Anterior cingulate cortex (tissue), 58 donors: ENCODE measurements at places on chromosomes 11 and 22.
A peak's percentile ranks its signal among the peaks of the same experiment; 100 is the strongest.

GRCh38 chr11:104705490-104706190 is 192.6 kb downstream of the CASP12 start:
- DNase-seq = no peak

DNA sequence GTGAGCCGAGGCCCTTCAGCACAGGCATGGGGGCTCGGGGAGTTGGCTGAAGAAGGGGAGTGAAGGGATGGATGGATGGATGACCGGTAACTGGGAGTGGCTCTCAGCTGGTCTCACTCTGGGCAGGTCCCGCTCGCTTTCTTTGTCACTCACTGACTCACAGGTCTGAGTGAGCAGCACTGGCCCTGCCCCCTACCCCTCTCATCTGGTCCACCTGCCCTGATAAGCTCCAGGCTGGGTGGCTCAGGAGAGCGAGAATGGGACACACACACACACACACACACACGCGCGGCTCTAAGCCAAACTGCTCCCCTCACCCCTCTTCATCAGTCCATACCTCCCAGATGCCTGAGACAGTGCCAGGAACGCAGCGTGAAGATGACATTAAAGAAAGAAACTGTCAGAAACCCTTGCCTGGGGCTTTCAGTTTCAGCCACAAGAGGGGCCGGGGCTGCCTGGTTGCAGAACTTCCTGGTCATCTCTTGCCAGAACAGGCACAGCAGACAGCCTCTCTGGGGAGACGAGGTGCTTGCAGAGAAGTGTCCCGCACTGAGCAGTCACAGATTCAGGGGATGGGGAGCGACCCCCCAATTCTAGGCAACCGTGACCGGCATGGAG is 16.5 kb upstream of the SHISAL1 start:
- DNase-seq = no peak

DNA sequence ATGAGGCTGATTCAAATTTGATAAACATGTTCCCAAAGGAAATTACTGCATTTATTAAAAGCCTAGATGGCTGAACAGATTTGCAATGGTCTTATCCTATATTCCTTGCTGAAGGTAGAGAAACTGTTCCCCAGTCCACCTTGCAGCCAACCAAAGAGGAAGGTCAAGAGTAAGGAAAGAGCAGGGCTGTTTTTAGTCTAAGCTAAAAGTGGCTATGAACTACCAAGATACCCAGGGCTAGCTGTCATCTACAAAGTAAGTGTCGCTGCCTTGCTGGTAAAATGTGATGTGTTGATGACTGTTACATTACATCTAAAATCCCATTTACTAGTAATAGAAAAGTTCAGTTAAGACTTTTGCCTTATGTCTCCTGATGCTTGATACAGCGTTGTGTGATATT is 290.1 kb upstream of the MPPED2 start:
- no peak for DNase-seq

DNA sequence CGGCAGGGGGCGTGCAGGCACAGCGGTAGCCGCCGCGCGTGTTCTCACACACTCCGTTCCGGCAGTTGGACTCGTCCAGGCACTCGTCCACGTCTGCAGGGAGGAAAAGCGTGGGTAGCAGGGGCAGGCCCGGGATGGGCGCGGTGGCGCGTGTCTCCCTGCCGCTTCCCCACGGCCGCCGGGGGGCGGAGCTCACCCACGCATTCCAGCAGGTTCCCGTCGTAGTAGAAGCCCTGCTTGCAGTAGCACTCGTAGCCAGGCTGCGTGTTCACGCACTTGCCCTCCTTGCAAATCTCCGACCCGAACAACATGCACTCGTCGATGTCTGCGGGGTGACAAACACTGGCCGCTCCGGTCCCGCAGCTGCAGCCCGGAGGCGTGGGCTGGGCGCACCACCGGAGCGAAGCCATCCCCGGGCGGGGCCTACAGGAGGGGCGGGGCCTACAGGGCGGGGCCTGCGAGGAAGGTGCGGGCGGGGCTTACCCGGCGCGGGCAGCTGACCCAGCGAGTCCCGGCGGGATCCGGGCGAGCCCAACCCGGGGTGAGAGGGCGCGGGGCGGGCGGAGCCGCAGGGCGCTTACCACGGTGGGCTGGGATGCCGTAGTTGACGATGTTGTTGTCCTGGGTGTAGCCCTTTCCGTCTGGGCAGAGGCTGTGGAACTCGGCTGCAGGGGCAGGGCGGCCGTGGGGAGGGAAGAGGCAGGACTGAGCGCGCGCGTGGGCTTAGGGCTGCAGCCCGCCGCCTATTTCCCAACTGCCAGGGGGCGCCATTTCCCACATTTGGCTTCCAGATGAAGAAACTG is 15.6 kb downstream of the SCYL1 start:
- peak; percentile 95 for DNase-seq

DNA sequence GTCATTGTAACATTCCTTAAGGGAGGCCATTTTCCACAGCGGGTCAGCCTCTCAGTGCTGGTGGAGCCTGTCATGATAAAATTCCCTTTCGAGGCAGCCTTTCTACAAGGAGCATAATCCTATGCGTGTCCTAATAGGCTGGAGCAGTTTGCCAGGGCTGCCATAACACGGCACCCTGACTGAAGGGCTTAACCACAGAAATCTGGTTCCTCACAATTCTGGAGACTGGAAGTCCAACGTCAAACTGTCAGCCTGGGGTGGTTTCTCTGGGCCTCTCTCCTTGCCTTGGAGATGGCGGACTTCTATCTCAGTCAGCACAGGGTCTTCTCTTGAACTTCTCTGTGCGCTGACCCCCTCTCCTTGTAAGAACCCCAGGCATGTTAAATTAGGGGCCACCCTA is 1.4 kb upstream of the RGL4 start:
- no peak for DNase-seq

GRCh38 chr11:134200688-134201087 is 23.1 kb downstream of the NCAPD3 start:
- DNase-seq = no peak

DNA sequence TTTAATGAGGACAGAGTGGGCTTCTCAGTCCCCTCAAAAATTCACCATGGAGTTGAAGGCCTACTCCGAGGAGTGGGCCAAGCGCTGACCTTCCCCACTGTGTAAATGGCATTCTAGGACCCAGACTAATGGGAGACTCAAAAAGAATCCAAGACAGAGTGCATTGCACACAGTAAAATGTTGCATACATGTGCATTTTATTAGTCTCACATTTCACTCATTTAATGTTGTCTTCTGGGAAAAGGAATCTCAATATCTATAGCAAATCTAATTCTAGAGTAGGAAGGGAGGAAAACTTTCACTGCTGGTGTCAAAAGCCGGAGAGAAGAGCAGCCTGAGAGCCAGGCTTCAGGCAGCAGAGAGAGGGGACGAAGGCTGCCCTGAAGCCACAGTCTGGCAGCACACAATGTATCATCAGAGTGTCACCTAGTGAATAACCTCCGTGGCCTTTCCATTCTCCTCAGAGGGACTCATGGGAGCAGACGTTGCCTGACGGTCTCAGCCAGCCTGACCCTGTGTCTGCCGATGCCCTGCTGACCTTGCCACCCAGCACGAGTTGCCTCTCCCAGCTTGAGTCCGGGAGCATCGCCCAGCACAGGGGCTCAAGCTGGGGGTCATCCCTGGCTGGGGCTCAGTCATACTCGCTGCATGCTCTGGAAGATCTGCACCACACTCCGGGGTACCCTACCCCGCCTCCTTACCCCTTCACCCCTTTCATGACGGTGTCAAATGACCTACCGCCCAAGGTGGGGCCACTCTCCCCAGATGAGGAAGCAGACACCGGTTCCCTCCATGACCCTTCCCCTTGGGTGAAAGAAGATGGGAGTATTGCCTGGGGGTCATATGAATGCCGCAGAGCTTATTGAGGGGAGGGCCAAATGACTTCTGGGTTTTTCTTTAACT is 12.9 kb upstream of the POU2AF3 start:
- DNase-seq = no peak

GRCh38 chr11:34960277-34960676 is 43.9 kb downstream of the PDHX start:
- DNase-seq = no peak
